ENCODE measurements at places on chromosomes 1 and 21. TPM values are rescaled to one million over a fixed set of nuclear protein-coding genes. Genes with fewer than 3 reads are reported as not detected.
A peak's percentile ranks its signal among the peaks of the same experiment; 100 is the strongest.

- peaks cover 22% of the 10 kb centered on the region for H3K36me3 ChIP-seq
- no peak for DNase-seq
- no peaks in the 10 kb centered on the region for H3K27me3 ChIP-seq
- no peak overlapping the region for H3K4me3 ChIP-seq
- no peak overlapping the region for H3K27ac ChIP-seq
- no peaks in the 10 kb centered on the region for H3K4me1 ChIP-seq
Observed at GRCh38 chr1:147216124-147216523, 9.0 kb downstream of the FMO5 start.

DRAM2 gene
- total RNA-seq, result 50.8 TPM

SDC3 gene
- 39.4 TPM for total RNA-seq

DNA sequence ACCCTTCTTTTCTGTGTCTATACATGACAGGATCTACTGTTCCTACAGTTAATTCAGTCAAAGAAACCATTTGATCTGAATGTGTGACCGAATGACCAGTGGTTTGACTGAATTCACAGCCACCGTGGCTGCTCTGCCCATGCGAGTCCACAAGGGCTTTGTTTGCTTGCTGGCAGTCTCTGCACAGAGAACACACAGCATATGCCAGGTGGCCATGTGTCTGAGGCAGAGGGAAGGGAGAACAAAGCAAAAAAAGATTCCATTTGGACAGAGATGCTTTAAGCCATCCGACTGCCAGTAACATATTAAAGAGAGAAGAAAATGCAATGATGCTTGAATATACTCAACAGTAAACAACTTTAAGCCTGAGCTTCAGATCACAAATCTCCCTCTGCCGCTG is 737.8 kb upstream of the CXADR start:
- H3K4me3 ChIP-seq, result no peak overlapping the region
- H3K27me3 ChIP-seq, result no peaks in the 10 kb centered on the region
- H3K36me3 ChIP-seq, result no peaks in the 10 kb centered on the region
- DNase-seq, result no peak

- no peaks in the 10 kb centered on the region for H3K27me3 ChIP-seq
- no peak overlapping the region for H3K27ac ChIP-seq
- no peak overlapping the region for H3K4me3 ChIP-seq
- no peak for DNase-seq
- peaks cover 4% of the 10 kb centered on the region for H3K36me3 ChIP-seq
Observed at GRCh38 chr1:51285055-51285454, 45.3 kb downstream of the TTC39A start.

- no peaks in the 10 kb centered on the region for H3K36me3 ChIP-seq
- H3K27me3 ChIP-seq, result no peaks in the 10 kb centered on the region
- no peaks in the 10 kb centered on the region for H3K4me1 ChIP-seq
- H3K4me3 ChIP-seq, result no peak overlapping the region
Observed at GRCh38 chr1:14887044-14887566, 266.4 kb upstream of the TMEM51 start.

DNA sequence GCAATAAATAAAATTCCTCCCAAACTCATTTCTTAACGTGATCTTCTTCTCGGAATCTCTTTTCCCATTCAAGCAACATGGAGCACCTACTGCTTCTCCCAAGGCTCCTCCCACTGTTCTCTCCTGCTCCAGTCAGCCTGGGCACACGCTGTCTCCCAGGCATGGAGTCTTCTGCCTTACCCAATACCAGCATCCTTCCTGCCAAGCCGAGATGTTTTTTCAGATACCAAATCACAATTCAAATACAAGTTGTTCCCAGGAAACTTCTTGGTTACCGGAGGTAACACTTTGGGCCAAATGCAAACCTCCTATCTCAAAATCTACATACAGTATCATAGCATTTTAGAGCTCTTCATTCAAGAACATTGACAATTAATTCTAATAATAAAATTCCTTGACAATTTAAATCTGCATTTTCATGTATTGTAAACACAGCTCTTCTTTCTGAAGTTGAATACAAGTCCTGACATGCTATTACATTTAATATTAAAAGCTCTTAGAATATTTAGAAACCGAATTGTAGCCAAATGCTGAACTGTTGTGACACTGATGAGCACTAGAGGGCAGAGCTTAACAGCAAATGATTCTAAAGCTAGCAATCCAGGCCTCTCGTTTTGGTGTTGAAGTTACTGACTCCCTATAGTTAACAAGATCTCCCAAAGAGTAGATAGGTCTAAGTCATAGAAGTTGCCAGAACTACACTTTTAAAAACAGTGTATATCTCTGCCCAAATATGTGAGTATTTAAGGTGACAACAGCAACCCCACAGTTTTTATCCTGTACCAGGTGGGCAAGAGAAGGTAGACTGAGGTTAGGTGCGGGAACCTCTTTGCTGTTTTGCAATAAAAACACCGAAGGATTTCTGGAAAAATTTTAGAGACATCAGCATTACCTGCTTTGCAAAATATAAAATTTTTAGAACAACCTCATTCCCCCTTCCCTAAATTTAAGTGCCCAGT is 52.3 kb downstream of the BCAR3 start:
- H3K4me3 ChIP-seq, result no peak overlapping the region

DNA sequence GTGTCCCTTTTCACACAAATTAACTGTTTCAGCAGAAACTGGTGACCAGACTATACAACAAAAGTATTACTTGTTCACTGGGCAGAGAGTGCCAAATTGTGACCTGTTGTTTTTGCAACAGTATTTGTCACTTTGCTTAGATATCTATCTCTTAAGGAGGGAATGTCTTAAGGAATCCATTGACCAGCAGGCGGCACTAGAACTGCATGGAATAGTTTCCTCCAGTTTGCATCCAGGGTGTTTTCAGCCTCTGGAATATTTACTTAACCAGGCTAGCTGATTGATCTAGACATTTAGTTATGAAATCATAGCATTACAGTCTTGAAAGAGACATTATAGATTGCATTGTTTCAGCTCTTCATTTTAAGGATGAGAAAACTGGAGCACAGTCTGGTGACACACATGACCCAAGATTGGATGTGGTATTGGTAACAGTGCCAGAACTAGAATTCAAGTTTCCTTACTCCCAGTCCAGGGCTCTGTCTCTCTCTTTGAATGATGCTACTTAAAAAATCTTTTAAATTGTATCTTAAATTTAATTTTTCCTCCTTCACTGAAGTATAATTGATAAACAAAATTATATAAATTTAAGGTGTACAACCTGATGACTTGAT is 16.9 kb downstream of the RPTN start:
- no peaks in the 10 kb centered on the region for H3K36me3 ChIP-seq
- H3K4me1 ChIP-seq, result no peaks in the 10 kb centered on the region
- H3K27me3 ChIP-seq, result peaks cover 12% of the 10 kb centered on the region
- no peak overlapping the region for H3K4me3 ChIP-seq
- no peak for DNase-seq

EXTL1 gene
- 0.49 TPM for total RNA-seq

RAD54L gene
- total RNA-seq, result 1.0 TPM

GRCh38 chr1:17572264-17572985 is 32.9 kb downstream of the ARHGEF10L start:
- no peak overlapping the region for H3K4me3 ChIP-seq
- H3K36me3 ChIP-seq, result no peaks in the 10 kb centered on the region
- no peak overlapping the region for H3K27ac ChIP-seq
- DNase-seq, result no peak

LIN28A gene
- not detected for total RNA-seq

- DNase-seq, result no peak
- H3K4me3 ChIP-seq, result no peak overlapping the region
- H3K4me1 ChIP-seq, result no peaks in the 10 kb centered on the region
- H3K36me3 ChIP-seq, result no peaks in the 10 kb centered on the region
Observed at GRCh38 chr1:70778934-70779333, 268.7 kb downstream of the PTGER3 start.

PTAFR gene
- 31.6 TPM for total RNA-seq

- no peak for DNase-seq
- no peaks in the 10 kb centered on the region for H3K27me3 ChIP-seq
- no peak overlapping the region for H3K27ac ChIP-seq
- peaks cover 12% of the 10 kb centered on the region for H3K4me1 ChIP-seq
Observed at GRCh38 chr1:156336242-156336641, 1.9 kb downstream of the CCT3 start.

GRCh38 chr1:164660412-164660772 is 101.4 kb downstream of the PBX1 start:
- no peak for DNase-seq
- H3K27me3 ChIP-seq, result no peaks in the 10 kb centered on the region

DNA sequence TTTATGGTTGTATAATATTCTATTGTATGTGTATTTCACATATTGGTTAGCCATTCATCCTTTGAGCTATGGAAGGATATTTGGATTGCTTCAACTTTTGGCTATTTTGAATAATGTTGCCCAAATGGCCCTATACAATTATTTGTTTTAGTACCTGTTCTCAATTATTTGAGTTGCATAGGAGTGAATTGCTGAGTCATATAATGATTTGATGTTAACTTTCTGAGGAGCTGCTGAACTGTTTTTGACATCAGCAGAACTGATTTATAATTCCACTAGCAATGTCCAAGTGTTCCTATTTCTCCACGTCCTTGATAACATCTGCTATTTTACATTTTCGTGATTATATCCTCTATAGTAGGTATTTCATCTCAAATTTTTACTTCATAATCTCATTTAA is 839.9 kb downstream of the KCNT2 start:
- H3K4me3 ChIP-seq, result no peak overlapping the region
- no peak overlapping the region for H3K27ac ChIP-seq
- DNase-seq, result no peak
- no peaks in the 10 kb centered on the region for H3K4me1 ChIP-seq
- H3K27me3 ChIP-seq, result no peaks in the 10 kb centered on the region

- no peak overlapping the region for H3K27ac ChIP-seq
- H3K4me3 ChIP-seq, result no peak overlapping the region
- no peaks in the 10 kb centered on the region for H3K4me1 ChIP-seq
- no peak for DNase-seq
- H3K36me3 ChIP-seq, result no peaks in the 10 kb centered on the region
- H3K27me3 ChIP-seq, result peaks cover 6% of the 10 kb centered on the region
Observed at GRCh38 chr1:20349561-20349960, 58.9 kb downstream of the VWA5B1 start.

DNA sequence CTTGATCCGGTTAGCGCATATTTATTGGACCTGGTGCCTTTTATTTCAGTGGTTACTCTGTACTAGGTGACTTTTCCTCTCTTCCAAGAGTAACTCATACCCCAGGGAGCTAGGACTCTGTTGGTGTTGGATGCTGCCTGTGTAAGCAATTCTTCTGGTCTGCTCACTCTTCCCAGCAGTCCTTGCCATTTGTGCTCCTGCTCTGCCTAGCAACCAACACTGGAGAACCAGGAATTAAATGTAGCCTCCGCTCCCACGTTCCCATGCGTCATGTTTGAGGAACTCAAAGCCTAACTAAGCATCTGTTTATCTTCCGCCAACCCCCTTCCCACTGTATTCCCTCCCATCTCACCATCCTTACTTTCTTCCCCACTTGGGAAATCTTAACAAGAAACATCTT is 65.7 kb upstream of the RAVER2 start:
- no peak overlapping the region for H3K4me3 ChIP-seq
- H3K27me3 ChIP-seq, result no peaks in the 10 kb centered on the region
- no peaks in the 10 kb centered on the region for H3K4me1 ChIP-seq
- peaks cover 46% of the 10 kb centered on the region for H3K36me3 ChIP-seq
- no peak for DNase-seq

SPRR4 gene
- not detected for total RNA-seq

DNA sequence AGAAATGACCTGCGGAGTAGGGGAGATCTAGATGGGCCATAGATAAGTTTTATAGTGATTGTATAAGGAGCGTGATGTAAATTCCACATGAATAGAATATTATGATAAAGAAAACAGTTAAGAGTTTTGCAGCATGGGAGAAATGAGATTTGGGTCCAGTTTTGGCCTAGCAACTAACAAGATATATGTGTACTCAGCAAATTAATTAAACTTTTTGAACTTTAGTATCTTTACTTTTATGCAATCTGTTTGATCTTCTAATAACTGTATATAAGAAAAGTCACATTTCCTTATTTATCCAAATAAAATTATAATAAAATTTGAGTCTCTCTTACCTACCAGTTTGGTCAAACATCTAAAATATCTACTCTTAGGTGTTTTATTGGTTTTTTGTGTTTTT is 1011.8 kb upstream of the NCAM2 start:
- no peaks in the 10 kb centered on the region for H3K4me1 ChIP-seq
- no peaks in the 10 kb centered on the region for H3K27me3 ChIP-seq
- no peaks in the 10 kb centered on the region for H3K36me3 ChIP-seq
- H3K4me3 ChIP-seq, result no peak overlapping the region

- no peak overlapping the region for H3K27ac ChIP-seq
- H3K4me1 ChIP-seq, result no peaks in the 10 kb centered on the region
- H3K27me3 ChIP-seq, result no peaks in the 10 kb centered on the region
- no peak for DNase-seq
Observed at GRCh38 chr1:31127266-31127665, 61.7 kb upstream of the PUM1 start.

DNA sequence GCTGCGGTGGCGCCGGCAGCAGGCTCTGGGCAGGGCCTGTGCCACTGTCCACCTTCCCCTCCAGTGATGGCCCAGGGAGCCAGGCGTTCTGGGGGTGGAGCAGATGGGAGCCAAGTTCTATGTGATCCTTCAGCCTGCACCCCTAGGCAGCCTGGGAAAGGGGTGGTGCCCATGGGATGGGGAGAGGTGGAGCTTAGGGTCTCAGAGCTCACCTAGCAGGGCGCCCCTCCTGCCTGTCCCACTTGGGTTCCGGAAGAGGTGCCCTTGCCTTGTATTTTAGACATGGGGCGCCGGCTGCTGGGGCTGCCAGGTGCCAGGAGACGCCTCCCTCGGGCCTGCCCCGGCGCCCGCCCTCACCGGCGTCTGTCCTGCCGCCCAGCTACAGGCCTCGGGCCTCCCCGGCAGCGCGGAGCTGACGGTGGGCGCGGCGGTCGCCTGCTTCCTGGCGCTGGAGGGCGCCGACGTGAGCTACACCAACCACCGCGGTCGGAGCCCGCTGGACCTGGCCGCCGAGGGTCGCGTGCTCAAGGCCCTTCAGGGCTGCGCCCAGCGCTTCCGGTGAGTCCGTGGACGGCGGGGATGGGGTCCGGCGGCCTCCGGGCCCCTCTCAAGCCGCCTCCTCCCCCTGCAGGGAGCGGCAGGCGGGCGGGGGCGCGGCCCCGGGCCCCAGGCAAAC is 3.1 kb upstream of the MMP23B start:
- H3K4me1 ChIP-seq, result peaks cover 2% of the 10 kb centered on the region
- H3K4me3 ChIP-seq, result peak overlapping the region; percentile 25
- H3K27me3 ChIP-seq, result peaks cover 10% of the 10 kb centered on the region
- H3K27ac ChIP-seq, result peak overlapping the region; percentile 26

GPR3 gene
- 0.90 TPM for total RNA-seq

Data from upper lobe of right lung (tissue), 1 donor.